AG09309 (cell line): ENCODE measurements at places on chromosomes 11 and 22.

GRCh38 chr11:105937331-105937730 lies 84.7 kb downstream of the MSANTD4 start:
- no peak for DNase-seq

- DNase-seq, result no peak
These were observed 9.5 kb upstream of the OSBP2 start for GRCh38 chr22:30685178-30685577.

- no peak for DNase-seq
These were observed 33.0 kb downstream of the DDX6 start for GRCh38 chr11:118757876-118758399.

DNA sequence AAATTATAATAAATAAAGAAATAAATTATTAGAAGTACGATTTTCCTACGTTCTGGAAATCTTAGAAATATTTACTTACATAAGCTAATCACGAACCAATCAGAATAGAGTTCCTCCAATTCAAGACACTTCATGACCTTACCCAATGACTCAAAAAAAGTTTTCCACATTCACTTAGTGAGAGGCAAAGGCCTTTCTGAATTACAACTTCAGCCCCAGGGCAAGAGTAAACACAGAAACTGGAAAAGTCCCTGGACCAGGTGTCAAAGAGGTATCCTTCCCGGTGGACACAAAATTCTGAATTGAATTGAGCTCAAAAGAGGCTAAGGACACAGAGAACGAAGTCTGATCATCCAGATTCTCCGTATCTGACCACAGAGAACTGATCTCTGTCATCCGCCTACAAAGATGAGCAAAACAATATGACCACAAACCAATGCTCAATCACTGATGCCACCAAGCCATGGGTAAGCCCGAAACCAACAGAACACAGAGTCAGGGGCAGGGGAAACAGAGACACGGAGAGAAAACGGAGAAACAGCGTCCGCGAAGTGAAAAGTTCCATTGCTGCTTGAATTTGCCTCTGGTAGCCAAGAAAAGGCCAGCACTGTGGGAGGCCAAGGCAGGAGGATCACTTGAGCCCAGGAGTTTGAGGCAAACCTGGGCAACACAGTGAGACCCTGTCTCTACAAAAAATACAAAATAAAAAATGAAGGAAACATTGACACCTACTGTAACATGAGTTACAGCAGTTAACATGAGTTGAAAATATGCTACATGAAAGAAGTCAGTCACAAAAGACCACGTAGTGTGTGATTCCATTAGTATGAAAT lies 6.8 kb downstream of the BID start:
- no peak for DNase-seq

DNA sequence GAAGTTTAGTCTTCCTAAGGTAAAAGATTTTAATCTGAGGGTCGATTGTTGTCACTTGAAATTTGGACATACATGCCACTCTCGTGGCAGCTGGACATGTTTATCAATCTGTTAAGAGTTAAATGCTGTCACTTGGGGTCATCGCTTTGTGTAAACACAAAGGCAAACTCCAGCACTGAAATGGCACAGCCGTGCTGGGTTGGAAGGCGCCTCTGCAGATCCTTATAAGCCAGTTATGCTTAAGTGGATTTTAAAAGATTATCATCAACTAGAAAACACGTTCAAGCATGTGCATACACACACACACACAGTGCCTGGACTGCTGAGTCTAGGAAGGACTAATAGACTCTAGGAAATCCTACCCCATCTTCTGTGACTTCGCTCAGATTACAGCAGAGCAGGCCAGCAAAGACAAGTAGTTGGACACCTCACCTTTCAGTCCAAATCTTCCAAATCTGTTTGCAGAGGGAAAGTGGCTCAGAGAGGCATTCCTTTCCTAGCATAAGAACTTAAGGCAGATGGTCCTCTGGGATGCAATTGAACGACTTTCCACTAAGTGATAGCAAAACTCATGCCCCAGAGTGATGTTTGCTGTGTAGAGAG lies 83.7 kb downstream of the CACNG2 start:
- no peak for DNase-seq

GRCh38 chr22:29000641-29001040 lies 61.0 kb downstream of the C22orf31 start:
- no peak for DNase-seq

DNA sequence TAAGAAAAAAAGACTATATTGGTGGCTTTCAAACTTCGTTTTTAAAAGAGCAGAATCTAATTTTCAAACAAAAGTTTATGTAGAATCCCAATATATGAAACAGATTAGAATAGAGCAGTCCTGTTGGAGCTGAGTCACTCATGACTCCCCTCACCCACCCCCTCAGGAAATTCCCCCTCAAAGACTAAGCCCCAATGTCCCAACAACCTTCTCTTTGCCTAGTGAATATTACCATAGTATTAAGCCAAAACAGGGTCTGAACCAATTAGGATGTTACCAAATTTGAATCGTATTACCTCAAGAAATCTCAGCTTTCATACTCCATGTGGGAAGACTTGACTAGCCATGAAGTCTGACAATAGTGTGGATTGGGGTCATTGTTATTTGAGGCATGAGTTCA lies 7.8 kb upstream of the PIWIL4 start:
- no peak for DNase-seq

DNA sequence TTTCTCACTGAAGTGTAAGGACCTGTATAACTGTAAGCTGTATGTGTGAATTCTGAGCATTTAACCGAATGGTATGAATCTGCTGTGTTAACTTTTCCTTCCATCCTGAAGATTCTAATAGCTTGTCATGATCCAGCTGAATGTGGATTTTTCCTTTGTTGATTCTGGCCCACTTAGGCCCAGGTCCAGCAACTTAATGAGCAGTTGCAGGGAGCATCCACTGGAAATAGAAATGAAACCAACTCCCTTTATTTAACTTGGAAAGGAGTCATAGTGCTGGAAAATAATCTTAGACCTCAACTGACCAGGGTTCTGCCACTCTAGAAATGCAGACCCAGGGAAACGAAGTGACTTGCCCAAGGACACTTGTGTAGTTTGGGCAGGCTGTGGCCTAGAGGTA lies 142.3 kb upstream of the MTNR1B start:
- no peak for DNase-seq

GRCh38 chr22:27809700-27810608 lies 8.4 kb upstream of the MN1 start:
- DNase-seq, result no peak

DNA sequence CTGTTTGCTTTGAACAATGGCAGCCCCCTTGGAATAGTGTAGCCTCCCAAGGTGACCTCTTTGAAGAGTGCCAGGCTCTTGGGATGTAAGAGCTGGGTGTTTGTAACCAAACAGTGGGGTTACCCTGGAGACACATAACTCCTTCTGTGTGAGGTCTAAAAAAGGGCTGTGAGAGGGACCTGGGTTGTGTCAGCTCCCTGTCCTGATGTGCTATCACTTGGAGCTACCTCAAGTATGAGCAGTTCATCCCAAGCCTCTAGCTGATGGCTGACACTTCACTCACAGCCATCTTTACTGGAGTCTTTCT lies 40.2 kb downstream of the TSPAN18 start:
- no peak for DNase-seq

DNA sequence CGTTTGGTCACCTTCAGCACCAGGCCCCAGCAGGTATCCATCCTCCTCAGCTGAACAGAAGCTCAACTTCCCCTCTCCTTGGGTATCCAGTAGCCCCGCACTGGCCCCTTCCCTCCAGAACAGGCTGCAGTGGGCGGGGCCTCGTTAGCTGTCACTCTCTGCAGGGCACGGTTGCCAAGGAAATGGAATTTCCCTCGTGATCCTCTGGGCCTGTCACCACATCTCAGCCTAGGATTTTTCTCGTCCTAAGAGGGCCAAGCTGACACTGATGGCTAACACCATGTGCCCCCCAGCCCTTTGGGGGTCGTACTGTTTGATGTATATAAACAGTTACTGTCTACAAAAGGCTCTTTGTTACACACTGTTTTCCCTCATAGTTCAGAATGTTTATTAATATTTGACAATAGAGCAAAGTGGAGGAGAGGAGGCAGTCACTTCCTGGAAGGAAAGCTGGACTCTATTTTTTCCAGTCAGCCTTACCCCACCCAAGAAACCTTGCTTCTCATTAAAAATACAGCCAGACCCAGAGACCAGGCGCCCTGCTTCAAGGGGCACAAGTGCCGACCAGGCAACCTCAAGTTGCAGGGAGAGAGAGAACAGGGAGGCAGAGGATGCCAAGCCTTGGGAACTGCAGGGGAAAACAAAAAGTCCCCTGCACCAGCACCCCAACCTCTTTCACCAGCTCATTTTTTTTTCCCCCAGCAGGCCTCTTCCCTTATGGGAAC lies 44.5 kb downstream of the FEZ1 start:
- DNase-seq, result no peak

- no peak for DNase-seq
These were observed 51.4 kb upstream of the NUP50 start for GRCh38 chr22:45112136-45112879.
